ENCODE measurements at places on chromosomes 13 and 19.
A peak's percentile ranks its signal among the peaks of the same experiment; 100 is the strongest.

- no peak for DNase-seq
These were observed 4.9 kb downstream of the HPN start for GRCh38 chr19:35046461-35046860.

GRCh38 chr19:19636573-19637185, 6.8 kb downstream of the GMIP start:
- DNase-seq: no peak

- no peak for DNase-seq
These were observed at the start of gene GNA15 for GRCh38 chr19:3135961-3136683. GNA15 (plus strand) TSS chr19:3136033; CDS start chr19:3136451, 418 bp downstream.

GRCh38 chr13:109750221-109750775, 36.1 kb downstream of the IRS2 start:
- no peak for DNase-seq

GRCh38 chr19:51660975-51661600, 14.5 kb upstream of the SIGLEC14 start:
- DNase-seq: peak; percentile 42

DNA sequence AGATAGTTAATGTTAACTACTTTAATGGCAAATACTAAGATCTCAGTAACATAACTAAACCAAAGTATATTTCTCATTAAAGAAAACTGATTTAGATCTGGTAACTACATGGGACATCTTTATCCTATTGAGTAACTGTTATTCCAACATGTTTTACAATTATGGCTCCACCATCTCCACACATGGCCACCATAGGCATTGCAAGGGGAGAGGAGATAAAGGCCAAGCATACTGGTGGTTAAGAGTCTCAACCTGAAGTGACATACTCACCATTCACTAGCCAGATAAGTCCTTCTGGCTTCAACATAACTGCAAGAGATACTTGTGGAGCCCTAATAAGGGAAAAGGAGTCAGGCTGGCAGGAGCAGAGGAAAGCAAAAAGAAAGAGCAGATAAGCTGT, 1586.4 kb upstream of the SPRY2 start:
- no peak for DNase-seq

GRCh38 chr13:110298505-110299282, 8.3 kb downstream of the COL4A1 start:
- no peak for DNase-seq

GRCh38 chr13:49655906-49656305, 27.6 kb downstream of the ARL11 start:
- no peak for DNase-seq
